Activated T-helper 1 cell treated with Interleukin-2 at 50 U/mL for 16 hours (primary cell): ENCODE measurements at places on chromosomes 4 and X.
A peak's percentile ranks its signal among the peaks of the same experiment; 100 is the strongest.

GRCh38 chrX:50971395-50971794 lies 60.9 kb downstream of the BMP15 start:
- no peak for DNase-seq

- DNase-seq, result no peak
These were observed 27.4 kb downstream of the APELA start for GRCh38 chr4:164904336-164904735.

DNA sequence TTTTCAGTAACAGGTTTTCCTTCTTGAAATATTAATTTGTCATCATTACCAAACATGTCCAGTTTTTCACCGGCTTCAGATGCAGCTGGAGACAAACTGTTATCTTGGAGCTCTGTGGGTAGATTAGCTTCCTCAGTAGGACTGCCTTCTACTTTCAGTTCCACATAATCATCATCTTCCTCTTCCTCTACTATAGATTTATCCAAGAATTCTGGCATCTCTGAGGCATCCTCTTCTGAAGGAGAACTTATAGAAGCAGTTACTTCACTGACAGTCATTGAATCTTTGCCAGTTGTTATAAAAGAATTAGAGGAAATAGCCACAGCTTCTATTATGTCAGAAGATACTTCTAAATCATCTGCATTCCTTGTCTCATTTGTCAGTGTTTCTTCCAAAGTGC lies 162.9 kb downstream of the LRBA start:
- DNase-seq, result no peak

GRCh38 chr4:25117274-25117673 lies 43.0 kb downstream of the SEPSECS start:
- DNase-seq, result no peak

DNA sequence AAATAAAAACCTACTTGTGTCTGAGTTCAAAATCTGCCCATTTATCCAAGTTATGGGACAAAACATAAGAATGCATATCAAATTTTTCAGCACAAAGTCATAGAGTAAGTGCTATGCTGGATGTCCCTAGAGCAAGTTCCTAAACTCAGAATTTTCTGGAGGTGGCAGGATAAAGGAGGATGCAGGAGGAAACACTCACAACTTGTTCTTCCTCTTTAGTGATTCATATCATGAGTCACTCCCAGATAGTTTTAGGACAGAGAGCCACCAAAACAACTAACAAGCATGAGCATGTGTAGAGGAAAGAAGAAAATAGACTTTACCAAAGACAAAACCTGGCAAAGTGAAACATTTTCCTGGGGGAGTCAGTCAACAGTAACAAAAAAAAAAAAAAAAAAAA lies 302.7 kb downstream of the KCTD8 start:
- no peak for DNase-seq

DNA sequence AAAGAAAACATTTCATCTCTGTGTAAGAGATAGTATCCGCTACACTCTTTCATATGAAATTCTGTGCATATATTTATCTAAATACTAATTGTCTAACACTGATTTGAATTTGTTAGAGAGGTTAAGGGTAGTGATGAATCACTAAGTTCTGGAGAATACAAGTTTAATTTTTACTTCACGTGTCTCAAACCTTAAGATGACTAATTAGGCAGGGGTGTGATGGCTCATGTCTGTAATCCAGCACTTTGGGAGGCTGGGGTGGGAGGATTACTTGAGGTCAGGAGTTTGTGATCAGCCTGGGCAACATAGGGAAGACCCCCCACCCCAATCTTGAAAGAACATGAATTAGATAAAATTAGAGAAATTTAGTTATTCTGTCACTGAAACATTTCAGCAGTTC lies 2241.9 kb downstream of the PCDH7 start:
- no peak for DNase-seq

DNA sequence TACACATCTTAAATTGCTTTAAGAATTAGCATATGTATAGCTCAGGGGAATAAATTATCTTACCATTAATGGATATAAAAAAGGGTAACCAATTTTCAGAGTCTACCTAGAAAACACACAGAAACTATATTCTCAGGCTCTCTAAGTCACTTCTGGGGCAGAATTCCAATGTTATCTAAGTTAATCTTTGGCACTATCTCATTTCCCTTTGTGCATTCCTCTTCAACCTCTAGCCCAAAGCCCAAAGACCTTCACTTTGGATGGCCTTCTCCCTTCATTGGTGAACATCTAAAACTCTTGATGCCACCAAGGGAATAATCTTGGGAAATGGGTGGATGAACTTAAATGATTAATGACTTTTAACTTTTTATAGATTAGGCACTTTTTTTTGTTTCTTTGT lies 108.3 kb downstream of the APBB2 start:
- no peak for DNase-seq

DNA sequence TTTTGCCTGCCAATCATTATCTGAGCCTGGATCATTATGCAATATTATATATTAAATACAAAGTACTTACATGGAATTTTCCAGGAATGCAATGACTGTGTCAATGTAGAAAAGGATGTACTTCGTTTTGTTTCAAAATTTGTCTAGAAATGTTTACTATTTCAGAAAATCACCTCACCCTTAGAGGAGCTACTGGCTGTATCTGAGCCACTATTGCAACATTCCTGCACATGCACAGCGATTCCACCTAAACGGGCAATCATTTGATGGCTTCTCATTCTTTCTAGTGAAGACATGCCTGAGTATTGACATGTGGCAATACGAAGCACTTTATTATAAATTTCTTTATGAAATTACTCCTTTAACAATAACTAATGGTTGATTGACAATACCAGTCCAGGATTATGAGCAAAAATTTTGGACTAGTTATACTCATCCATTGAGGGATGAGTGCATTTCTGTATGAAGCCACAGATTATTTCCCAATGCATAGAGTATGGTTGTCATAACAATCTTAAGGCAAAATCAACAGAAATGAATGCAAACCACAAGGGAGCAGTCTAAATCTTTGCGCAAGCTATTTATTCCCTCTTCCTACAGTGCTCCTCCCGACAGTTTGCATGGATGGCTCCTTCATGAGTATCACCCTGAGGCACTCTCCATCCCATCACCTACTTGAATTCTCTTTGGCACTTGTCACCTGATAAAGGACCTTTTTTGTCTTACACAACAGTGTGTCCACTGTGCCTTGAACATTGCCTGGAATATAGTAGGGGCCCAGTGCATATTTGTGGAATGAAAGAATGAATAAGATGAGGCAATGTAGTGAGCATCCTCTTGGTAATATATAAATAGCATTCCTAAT lies 35.8 kb upstream of the MMAA start:
- no peak for DNase-seq

DNA sequence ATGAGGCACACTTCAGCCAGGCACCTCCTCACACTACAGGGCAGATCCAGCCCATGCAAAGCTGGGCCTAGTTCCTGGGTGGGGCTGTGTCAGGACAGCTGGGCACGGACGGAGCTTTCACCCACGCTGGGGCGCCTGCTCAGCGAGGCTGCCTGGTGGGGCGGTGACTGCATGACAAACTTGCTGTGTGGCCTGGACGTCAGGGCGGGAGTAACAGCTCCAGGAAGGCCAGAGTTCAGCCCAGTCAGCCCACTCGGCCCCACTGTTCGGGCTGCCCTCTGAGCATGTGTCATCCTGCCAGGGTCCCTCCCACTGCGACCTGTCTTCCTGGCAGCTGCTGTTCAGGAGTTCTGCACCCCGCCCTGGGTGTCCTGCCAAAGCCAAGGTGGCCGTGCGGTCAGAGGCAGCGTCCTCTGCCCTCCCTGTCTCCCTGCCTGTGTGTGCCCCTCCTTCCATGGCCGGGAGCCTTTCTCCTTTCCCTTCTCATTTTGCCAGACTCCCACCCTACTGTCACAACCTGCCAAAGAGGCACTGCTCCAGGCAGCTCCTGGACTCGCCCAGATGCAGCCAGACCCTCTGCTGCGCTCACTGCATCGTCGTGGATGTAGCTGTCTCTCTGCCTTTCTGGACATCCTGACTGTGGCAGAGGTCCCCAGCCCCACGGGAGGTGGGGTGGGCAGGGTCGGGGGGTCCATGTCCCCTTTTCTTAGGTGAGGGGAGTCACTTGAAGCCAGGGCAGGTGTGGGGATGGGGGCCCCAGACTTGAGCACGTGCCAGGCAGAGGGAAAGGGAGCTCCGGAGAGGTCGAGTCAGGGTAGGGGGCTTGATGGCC lies 33.0 kb upstream of the KIAA0232 start:
- DNase-seq, result no peak

- DNase-seq, result no peak
These were observed 72.6 kb downstream of the SH3KBP1 start for GRCh38 chrX:19814778-19815177.

DNA sequence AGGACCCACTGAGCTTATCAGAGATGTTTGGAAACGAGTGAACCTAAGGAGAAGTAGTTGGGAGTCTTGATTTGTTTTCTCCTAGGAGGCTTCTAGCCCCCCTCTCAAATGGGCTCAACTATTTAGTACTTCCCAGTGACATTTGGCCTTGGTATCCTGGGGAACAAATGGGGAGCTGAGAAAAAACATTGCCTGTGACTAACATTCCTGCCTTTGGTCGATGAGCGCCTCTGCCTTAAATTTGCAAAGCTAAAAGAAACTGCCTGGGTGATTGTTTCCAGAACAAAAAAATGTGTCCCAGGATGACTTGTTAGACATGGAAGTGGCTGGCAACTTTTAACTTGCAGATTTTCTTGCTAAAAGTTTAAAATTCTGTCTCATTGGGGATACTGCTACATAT lies 58.8 kb upstream of the IGFBP7 start:
- no peak for DNase-seq

DNA sequence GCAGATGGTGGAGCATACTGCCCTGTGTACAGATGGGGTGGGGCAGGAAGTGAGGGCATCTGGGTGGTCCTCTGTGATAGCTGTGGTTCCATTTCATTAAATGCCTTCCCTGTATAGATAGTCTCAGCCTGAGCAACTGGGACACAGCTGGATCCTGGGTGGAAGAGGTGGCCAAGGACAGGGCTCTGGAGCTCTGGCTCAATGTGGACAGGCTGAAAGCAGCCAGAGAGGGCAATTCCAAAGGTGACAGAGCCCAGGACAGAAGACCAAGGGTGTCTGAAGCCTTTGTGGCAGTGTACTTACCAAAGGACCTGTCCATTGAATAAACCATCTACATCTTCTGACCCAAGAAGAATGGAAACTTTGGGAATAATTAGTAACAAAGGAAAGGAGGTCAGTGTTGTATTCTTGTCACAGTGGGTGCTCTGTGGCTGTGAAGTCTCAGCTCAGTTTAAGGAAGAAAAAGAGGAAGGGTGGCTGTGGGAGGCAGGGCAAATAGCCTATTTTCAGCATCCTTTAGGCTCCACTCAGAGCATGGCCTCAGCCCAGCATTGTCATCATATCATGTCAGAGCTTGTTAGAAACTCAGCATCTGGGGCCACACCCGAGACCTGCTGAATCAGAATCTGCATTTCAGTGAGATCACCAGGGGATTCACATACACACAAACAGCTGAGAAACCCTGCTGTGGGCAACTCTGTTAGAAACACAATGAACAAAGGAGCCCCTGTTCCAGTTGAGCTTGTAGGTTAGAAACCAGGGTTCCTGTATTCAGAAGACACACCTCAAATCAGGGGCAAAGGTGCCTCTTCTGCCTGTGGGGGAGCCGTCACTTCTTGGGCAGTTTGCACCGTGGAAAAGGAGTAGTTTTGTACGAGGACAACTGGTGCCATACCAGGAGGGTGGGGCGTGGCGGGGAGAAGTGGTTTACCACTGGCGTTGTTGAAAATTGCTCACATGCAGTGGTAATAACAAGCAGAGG lies 168.6 kb downstream of the PTTG2 start:
- DNase-seq, result peak; percentile 28

DNA sequence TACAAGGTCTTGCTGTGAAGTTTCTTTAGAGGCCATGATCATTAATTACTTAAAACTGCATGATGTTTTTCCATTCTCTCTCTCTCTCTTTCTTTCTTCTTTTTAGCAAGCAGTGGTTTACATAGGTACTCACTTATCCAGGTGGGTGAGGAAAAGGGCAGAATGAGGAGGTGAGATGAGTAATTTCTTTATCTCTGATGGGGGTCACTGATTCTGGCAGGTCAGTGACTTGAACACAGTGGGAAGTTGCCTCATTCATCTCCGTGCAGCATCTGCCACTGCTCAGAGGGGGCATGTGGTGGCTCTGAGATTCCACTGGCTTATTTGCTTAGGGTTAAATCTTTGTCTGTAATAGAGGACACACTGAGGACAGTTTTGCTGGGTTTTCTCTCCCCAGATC lies 62.6 kb downstream of the FAM114A1 start:
- no peak for DNase-seq

DNA sequence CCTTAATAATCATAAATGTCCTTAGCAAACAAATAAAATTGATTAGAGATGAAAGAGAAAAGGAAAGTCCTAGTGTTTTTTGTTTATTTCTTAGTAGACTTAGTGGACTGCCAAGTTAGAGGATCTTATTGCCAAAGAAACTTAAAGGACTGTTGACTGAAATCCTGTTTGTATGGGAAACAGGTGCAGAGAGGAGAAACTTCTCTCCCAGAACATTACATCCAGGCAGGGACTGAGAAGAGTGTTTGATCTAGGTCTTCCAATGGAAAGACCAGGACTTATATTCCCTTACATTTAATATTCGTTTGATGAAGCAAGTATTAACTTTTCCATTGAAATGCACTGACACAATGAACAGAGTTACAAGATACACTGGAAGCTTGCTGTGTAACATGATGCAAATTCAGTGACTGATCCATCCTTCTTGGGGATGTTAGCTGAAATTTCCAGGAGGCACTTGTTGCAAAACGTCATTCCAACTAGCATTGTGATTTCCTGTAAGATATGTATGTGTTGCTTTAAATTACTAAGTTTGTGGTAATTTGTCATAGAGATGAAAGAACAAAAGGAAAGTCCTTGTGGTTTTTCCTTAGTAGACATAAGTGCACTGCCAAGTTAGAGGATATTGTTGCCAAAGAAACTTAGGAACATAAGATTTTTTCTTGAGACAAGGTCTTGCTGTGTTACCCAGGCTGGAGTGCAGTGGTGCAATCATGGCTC lies 505.6 kb downstream of the STIM2 start:
- no peak for DNase-seq
